ENCODE measurements at places on chromosomes 13 and 19.

- no peak for DNase-seq
These were observed 113.6 kb downstream of the RNF17 start for GRCh38 chr13:24877531-24877930.

DNA sequence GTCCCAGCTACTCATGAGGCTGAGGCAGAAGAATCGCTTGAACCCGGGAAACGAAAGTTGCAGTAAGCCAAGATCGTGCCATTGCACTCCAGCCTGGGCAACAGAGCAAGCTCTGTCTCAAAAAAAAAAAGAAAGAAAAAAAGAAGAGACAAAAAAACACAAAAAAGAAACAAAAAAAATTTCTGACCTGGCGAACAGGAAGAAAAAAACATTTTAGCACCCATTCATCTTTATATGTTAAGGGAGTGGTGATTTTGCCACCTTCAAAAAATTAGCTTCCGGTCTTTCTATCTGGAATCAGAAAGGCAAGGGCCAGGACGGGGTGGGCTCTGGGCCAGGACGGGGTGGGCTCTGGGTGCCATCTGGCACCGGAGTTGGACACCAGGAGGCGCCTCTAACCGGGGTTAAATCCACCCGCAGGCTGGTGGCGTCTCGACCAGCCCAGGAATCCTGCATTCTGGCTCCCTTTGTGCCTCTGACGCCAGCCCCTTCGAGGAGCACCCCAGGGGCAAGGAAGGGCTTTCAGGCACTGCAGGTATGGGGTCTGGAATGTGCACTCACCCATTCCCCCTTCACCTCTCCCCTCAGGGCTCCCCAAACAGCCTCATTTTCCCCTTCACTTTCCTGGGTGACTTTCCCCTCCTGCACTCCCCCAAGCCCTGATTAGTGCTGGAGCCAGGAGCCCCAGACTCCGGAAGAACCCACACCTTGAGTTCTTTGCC, 10.4 kb upstream of the ZSWIM4 start:
- DNase-seq: peak; percentile 59

- no peak for DNase-seq
These were observed 55.5 kb downstream of the EDNRB start for GRCh38 chr13:77863144-77863543.

DNA sequence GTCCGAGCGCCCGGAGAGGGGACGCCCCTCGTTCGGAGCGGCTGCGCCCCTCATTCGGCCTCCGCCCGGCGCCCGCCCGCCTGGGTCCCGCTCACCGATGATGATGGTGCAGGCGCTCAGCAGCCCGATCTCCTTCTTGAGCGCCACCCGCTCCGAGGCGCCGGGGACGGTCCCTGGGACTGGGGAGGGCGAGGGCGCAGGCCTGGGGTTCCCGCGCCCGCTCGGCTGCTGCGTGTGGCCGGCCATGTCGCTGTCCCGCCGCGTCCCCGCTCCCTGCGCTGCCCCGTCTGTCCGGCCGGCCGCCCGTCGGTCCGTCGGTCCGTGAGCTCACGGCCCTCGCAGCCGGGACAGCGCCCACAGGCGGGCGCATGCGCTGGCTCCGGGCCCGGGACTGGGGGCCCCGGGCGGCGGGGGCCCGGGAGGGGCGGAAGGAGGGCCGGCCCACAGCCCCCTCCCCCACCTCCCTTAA, at the start of gene SLC7A10:
Gene SLC7A10, minus strand, starts transcription at position 393 of the 469 bp plus-strand sequence. Its CDS starts 147 bp downstream, at position 246.
- DNase-seq: no peak

DNA sequence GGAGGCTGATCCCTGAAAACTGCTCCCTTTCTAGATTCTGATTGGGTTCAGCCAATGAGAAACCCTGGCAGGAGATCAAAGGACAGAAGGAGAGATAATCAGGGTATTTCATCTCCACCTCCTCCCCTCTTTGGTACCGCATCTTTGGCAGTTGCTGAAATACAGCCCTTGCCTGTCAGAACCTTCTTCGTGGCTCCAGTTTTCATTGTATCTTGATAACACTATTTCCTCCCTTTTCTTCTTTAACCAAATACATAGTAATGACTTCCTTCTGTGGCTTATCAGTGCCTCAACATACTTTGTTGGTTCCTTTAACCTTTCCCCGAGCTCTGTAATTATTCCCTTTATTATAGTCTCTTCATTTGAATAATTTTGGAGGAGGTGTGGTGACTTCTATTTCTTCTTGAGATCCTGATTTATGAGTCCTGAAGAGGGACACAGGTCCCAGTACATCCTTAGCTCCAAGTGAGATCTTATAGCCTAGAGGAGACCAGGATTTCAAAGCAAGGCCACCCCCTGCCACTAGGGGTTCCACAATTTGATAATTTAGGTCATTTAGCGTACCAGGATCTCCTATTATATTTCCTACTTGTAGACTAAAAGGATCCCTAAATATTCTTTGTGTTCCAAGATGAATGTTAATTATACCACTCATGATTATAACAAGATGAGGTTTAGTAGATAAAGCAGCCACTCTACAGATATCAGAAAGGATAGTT, 98.0 kb downstream of the EDNRB start:
- no peak for DNase-seq

Measured in activated CD4-positive, alpha-beta T cell treated with anti-CD3 and anti-CD28 coated beads, Interleukin-2, amount 50 U/mL, for 16 hours (primary cell).